Activated naive CD8-positive, alpha-beta T cell treated with anti-CD3 and anti-CD28 coated beads, Interleukin-2, amount 10 ng/mL, durations not matched to agents 7 days and 5 days (primary cell): ENCODE measurements at places on chromosomes 5 and 9.

GRCh38 chr9:134652291-134653225 lies 11.0 kb downstream of the COL5A1 start:
- no peak for DNase-seq

DNA sequence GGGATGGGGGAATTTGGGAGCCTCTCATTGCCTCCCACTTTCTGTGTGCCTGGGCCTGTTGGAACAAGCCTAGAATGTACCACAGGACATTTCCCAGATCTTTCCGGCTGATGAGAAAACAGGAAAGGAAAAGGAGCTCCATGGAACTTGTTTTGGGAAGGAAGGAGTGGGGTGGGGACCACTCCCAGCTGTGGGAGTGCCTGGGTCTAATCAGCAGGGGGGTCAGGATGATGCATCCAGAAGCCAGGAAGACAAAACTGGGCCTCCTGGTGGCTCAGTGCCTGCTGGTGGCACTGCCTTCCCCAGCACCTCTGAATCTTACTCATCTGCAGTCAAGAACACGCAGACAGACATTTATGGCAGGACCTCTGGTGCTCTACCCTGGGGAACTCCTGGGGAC lies 2.8 kb downstream of the SMIM33 start:
- no peak for DNase-seq

GRCh38 chr9:70030156-70030555 lies 13.5 kb upstream of the MAMDC2 start:
- no peak for DNase-seq

- DNase-seq, result no peak
These were observed 183.9 kb upstream of the DMAC1 start for GRCh38 chr9:7983490-7983889.

GRCh38 chr5:137220523-137220927 lies 278.6 kb downstream of the SPOCK1 start:
- DNase-seq, result no peak

DNA sequence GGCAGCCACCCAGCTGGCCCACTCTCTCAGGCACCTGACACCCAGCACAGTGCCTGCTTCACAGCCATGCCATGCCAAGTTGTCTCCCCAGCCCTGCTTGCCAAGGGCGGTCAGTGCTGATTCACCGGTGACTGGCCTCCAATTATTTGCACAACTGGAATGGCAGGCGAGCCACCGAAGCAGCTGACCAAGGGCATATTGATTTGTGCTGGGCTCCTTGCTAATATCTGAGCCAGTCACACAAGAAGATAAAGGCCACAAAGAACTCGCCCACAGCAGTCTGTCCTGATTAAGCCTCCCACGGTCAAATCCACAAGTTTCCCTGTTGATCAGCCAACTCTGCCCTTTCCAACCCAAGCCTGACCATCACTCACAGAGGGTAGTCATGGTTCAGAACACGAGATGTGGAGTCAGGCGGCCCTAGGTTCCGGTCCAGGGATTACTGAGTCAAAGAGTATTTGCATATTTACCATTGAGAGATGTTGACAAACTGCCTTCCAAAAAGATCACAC lies 6.4 kb upstream of the EEIG1 start:
- no peak for DNase-seq

DNA sequence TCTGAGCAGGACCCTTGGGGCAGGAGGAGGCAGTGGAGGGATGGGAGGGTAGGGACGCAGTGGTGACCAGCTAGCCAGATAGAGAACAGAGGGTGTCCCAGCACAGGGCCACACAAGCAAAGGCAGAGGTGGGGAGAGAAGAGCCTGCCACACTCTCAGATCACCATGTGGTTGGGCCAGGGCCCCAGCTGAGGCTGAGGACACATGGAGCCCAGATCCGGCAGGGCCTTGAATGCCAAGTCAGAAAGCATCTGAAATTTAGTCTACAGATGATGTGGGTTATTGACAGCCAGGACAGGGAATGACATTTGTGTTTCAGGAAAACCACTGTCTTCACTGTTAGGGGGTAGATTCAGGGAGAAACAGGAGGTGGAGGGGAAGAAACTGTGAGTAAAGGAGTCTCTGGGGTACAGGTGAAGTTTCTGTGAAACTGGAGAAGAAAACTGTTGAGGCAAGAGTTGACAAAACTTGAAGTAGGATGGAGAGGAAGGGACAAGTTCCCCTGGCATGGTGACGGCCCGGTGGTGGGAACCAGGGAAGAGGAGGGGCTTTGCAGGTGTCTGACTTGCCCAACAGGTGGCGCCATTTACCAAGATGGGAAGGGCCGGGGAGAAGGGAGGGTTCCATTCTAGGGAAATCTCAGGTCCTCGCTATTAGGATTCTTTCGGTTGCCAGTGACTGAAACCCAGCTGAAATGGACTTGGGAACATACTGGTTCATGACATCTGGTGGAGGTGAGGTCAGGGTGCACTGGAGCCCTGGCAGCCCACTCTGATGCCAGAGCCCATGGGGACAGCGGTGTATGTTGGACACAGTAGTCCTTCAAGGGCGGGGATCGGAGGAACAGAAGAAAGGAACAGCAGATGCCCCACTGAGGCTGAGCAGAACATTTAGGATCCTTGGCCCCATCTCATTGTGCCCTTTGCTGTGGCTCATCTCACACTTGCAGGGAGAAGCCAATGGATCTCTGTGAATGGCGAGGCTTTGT lies 100.1 kb downstream of the KCNIP1 start:
- peak; percentile 53 for DNase-seq

GRCh38 chr5:31161781-31162181 lies 31.7 kb upstream of the CDH6 start:
- no peak for DNase-seq

DNA sequence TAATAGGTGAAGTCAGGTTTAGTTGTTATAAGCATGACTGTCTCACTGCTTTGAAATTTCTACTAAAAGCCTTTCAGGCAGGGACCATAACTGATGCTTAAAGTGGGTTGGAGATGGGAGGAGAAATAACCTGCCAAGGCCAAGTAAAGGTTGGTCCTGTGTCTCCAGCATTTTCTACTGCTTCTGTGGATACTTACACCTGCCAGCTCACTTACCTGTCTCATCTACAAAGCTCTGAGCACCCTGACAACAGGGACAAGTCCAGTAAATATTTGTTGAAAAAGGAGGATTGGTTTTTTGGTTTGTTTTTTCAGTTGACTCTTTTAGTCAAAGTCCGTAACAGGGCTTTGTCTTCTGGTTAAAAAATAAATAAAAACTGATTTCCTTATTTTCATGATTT lies 38.6 kb downstream of the GRAMD2B start:
- no peak for DNase-seq

DNA sequence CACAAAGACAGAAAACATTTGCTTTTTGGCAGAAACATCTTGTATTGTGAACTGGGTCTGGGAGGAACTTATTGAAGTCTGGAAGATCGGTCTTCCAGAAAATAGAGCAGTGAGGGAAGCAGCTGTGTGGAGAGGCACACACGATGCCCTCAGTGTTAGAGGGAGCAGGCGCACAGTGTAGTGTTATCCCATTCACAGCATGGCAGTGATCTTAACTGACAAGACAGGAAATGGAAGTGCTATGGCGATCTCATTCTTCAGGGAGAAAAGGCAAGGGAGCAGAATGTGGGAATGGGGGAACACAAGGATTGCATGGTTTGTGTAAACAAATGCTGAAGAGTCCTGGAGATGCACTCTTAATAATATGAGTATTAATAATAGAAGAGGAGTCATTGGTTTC lies 161.0 kb downstream of the PBX3 start:
- DNase-seq, result no peak

GRCh38 chr5:160357861-160358411 lies 12.5 kb downstream of the C1QTNF2 start:
- no peak for DNase-seq

DNA sequence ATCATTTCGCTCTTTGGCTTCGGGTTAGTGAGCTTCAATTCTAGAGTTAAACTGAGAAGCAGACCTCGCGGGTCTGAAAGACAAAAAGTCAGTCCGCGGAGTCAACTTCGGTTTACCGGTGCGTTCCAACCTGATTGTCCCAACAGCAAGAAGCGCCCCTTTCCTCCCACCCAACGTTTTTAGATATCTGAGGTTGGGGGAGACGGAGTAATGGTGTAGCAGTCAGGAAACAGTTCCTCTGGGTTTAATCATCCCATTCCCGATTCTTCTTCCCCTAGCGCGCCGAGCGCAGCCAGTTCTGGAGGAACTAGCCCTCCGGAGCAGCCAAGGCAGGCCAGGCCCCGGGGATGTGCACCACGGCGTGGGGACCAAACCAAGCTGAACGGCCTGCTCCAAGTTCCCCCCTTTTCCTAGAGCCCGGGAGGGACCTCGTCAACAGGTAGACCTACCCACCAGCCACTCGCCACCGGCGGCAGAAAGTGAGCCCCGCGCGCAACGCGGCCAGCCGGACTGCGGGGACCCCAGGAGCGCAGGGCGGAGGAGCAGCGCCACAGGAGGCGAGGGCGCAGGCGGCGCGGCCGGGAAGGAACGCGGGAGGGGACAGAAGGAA lies 622 bp upstream of the ISL1 start:
- peak; percentile 33 for DNase-seq

DNA sequence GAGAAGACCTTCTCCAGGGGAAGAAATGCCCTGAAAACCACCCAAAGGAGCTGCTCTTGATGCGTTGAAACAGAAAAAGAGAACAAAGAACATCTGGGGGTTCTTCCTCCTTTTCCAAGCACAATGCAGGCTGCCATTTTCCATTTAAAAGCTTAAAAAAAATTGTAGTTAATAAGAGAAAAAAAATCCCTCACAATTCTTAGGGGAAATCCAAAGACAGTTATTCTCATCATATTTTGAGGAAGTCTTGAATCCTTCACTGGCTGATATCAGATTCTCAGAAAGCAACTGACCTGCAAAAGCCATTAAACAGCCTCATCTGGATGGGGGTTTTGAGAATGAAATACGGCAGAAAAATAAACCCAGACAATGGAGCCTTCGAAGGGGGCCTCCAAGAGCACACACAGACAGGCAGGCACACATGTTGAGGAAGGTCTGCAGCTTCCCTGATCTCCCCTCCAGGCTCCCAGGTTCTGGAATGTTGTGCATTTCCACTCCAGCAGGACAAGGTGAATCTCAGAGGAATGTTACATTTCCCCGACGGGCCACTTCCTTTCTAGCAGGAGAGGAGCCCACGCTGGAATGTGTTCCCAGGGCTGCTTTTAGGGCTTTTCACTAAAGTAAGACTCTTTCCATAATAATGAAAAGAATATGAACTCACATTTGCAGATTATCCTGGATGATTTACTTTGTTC lies 159.4 kb upstream of the S1PR3 start:
- no peak for DNase-seq

DNA sequence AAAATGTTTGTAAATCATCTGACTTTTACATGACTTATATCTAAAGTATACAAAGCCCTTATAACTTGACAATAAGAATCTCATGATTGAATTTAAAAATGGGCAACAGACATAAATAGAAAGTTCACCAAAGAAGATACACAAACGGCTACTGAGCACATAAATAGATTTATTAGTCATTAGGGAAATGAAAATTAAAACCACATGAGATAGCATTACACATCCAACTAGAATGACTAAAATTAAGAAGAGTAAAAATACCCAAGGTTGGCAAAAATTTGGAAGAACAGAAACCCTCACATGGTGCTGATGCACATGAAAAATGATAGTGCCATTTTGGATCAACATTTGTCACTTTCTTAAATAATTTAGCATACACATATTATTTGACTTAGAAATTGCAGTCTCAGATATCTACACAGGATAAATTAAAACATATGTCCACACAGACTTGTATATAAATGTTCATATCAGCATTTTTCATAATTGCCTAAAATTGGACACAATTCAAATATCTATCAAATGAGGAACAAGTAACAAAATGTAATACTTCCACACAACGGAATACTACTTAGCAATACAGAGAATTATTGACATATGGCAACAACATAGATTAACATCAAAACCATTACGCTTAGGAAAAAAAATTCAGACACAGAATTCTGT lies 359.1 kb upstream of the DAB2 start:
- DNase-seq, result no peak

DNA sequence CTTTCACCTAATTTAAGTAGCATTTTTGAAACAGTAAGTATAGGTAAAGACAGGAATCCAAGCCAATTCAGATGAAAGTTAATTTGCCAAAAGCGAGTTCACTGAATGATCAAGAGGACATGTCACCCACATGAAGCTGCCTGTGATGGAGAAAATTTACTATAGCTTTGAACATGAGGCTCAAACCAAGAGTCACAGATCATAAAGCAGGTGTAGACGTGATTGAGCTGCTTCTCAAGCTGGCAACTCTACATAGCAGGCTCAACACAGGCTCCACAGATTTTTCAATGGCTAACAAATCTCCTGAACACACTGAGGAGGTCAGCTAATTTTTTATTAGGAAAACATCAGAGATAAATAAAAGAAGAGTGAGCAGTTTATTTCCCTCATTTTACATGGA lies 173.7 kb downstream of the FAM114A2 start:
- DNase-seq, result no peak

- DNase-seq, result no peak
These were observed 106.4 kb upstream of the DHFR start for GRCh38 chr5:80761176-80761575.

- DNase-seq, result no peak
These were observed 307.4 kb downstream of the NFIB start for GRCh38 chr9:14006386-14007187.

GRCh38 chr9:131255676-131256197 lies 20.6 kb downstream of the FAM78A start:
- no peak for DNase-seq

- no peak for DNase-seq
These were observed 353.3 kb downstream of the GADD45G start for GRCh38 chr9:89958086-89958485.

GRCh38 chr9:109861918-109862317 lies 81.9 kb downstream of the PALM2AKAP2 start:
- DNase-seq, result no peak

DNA sequence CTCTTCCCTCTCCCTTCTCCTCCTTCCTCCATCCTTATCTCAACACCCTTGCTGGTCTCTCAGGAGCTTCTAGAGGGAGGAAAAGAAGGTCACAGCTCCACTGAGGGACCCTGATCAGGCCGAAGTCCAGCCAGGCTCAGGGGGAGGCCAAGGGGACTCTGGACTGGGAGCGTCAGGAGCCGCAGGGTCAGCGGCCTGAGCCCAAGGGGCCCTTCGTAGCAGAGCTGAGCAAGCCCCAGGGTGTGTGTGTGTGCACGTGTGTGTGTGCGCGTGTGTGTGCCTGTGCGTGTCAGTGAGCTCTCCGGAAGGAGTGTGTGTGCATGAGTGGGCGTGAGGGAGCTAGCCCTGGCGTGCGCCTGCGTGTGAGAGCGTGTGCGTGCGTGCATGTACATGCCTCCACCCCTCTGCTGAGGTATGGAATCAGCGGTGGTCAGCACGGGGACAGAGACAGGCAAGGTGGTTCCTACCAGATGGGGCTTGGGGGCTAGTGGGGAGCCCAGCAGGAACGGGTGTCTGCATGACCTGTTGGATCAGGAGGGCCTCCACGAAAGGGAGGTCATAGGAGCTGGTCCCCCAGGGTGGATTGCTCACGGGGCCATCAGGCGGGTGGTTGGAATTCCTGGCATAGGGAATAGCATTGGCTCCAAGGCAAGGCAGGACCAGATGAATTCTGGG lies 10.0 kb upstream of the AGPAT2 start:
- DNase-seq, result no peak

GRCh38 chr5:167217097-167217743 lies 1074.2 kb upstream of the WWC1 start:
- no peak for DNase-seq
